ENCODE measurements at places on chromosomes 12 and 14.

DNA sequence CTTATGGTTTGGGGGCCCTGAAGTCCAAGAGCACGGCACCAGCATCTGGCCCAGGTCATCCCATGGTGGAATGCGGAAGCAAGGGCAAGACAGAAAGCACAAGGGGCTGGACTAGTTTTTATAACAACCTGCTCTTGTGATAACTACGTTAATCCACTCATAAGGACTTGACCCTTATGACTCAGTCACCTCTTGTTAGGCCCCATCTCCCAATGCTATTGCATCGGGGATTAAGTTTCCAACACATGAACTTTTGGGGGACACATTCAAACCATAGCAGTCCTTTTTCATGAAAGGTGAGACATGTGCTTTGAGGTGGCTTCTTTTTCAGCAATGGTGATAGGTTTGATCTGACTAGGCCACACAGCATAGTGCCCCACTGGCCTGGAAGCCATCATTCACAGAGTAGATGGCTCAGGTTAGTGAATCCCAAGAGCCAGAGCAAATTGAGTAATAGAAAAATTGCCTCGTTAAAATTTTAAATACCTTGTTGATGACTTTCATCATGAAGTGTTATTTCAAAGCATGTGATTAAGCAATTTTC is 12.1 kb downstream of the FRMD6 start:
- DNase-seq: no peak

- DNase-seq: no peak
Measured at GRCh38 chr14:98168211-98168985, 1103.6 kb downstream of the BCL11B start.

GRCh38 chr14:73753124-73753886 is 39.1 kb upstream of the PNMA1 start:
- DNase-seq: no peak

GRCh38 chr12:113244478-113244958 is 23.3 kb downstream of the TPCN1 start:
- no peak for DNase-seq
